ENCODE measurements at places on chromosomes 12 and 14. TPM values are rescaled to one million over a fixed set of nuclear protein-coding genes. Genes with fewer than 3 reads are reported as not detected.

GRCh38 chr14:68938271-68939150 lies 40.6 kb downstream of the ACTN1 start:
- DNase-seq, result no peak

- DNase-seq, result no peak
Observed at GRCh38 chr12:68119250-68119649, 40.3 kb downstream of the IFNG start.

The AQP2 gene
- total RNA-seq, result not detected

DNA sequence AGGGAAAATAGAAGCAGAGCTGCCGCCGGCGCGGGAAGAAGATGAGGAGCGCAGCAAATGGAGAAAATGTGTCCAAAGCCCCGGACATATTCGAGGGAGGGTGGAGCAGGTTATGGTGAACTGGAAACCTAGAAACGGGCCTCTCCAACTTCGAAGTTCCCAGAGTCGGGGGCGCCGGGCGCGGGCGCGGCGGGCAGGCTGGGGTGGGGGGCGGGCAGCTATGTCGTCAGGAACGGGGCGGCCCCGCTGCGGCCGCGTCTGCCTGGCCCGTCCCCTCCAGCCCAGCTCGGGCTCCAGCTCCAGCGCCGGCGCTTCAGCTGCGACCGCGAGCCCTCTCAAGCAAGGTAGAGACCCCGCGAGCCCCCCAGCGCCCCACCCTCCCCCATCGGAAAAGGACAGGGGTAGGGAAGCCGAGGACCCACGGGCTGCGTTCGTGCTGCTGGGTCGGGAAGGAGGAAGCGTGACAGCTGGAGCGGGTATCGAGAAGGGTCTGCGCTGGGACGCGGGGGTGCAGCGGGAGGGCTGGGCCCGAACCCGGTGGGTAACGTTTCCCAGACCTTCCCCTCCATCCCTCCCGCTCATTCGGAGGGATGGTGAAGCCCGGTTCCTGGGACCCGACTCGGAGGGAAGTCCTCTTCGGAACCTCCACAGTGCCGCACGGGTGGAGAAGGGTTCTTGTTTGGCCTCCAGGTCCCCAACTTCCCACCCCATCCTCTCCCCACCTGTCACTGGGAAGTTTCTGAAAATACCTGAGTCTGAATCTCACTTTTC lies 1.0 kb downstream of the DGKA start:
- peak; percentile 68 for DNase-seq

DNA sequence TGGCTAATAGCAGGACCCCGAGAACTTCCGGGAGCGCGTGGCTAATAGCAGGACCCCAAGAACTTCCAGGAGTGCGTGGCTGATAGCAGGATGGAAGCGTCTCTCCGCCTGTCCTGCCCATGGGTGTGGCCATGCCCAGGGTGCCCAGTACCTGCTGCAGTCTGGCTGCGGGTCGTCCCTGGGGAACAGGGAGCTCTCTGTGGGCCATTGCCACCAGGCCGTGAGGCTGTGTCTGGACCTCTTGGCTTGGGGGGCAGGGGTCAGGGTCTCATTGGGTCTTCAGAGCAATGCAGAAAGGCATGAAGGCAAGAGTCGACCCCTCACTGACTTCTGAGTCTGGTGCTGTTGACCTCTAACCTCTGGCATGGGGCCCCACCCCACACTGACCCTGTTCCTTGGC lies 35.4 kb downstream of the PACS2 start:
- DNase-seq, result no peak

Data from left ventricle myocardium inferior (tissue), 1 donor.